Left renal cortex interstitium (tissue), 4 donors: ENCODE measurements at places on chromosomes 11 and 22. TPM values are rescaled to one million over a fixed set of nuclear protein-coding genes. Genes with fewer than 3 reads are reported as not detected.

YPEL4 gene
- 1.7 TPM for polyA plus RNA-seq

ART1 gene
- polyA plus RNA-seq, result not detected

NCAM1 gene
- 83.7 TPM for polyA plus RNA-seq

RHOD gene
- polyA plus RNA-seq, result 10.6 TPM

DNA sequence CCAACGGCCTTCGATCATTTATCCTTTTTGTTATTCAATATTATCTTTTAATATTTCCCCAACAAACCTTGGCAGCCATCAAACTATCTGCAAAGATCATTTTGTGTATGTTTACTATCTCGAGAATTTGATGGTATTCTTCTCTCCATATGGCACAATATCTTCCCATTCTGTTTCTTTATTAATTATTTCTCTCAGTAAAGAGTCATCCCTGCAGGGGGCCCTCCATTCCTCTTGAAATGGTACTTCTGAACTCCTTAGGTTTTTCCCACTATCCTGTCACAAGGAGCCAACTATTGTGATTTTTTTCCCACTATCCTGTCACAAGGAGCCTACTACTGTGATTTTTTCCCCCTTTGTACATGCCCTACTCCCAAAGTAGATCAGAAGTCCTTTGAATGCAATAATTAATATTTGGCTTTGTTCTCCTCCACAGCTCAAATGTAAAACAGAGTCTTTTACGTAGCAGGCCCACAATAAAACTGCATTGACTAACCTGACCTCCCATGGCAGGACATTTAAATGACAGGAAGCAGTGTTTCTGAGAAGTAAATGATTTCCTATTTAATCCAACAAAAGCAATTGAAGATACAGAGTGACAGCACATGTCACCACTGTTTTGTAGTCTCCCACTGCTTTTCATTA is 43.3 kb downstream of the PDGFD start:
- no peak for DNase-seq

GRCh38 chr11:128180441-128181087 is 406.8 kb downstream of the ETS1 start:
- no peak for DNase-seq

DNA sequence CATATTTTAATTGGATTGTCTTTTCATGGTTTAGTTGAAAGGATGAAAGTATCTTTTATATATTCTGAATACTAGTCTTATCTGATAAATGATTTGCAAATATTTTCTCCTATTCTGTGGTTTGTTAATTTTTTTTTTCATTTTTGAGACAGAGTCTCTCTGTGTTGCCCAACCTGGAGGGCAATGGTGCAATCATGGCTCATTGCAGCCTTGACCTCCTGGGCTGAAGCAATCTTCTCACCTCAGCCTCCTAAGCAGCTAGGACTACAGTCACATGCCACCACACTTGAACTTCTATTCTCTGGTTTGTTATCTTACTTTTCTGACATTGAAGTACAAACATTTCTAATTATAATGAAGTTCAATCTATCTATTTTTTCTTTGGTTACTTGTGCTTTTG is 30.0 kb upstream of the FAR1 start:
- DNase-seq, result no peak

DNA sequence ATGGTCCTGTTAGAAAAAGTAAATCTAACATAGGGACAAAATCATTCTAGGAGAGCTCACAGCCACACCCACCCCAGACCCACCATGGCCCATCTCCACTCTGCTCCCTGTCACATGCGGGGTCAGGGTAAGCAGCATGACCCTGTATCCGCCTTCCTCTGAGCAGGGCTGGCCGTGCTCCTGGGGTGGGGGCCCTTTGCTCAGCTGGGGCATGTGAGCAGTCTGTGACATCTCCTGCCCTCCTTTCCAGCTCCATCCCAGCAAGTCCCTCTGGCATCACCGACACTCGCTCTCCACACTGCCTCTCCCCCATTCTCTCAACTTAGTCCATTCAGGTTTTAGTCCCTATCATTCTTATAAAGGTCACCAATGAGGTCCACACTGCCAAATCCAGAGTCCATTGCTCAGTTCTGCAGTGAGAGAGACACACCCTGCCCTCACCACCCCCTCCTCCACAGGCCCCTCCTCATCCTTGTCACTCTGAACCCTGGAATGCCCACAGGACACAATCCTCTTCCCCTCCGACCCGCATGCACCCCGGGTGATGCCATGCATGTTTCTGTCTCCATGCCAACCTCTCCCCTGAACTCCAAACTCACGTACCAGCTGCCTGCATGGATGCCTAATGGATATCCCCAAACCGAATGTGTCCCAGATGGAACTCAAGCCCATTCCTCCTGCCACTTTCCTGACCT is 65.1 kb upstream of the PITPNB start:
- DNase-seq, result no peak

DNA sequence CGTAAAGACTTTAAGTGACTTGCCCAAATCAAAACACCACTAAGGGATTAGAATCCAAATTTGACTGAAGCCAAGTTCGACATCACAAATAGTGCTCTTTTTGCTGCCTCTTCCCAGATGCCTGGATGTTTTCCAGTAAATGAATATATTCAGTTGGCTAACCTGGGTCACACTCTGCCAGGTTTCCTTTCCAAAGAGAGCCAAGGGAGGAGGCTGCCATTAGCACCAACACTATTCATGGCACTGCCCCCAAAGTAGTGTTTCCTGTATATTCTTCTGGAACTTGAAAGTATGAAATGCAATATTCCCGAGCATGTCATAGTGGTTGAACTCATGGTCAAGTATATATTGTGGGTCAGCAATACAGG is 219.3 kb upstream of the UBASH3B start:
- DNase-seq, result no peak

DNA sequence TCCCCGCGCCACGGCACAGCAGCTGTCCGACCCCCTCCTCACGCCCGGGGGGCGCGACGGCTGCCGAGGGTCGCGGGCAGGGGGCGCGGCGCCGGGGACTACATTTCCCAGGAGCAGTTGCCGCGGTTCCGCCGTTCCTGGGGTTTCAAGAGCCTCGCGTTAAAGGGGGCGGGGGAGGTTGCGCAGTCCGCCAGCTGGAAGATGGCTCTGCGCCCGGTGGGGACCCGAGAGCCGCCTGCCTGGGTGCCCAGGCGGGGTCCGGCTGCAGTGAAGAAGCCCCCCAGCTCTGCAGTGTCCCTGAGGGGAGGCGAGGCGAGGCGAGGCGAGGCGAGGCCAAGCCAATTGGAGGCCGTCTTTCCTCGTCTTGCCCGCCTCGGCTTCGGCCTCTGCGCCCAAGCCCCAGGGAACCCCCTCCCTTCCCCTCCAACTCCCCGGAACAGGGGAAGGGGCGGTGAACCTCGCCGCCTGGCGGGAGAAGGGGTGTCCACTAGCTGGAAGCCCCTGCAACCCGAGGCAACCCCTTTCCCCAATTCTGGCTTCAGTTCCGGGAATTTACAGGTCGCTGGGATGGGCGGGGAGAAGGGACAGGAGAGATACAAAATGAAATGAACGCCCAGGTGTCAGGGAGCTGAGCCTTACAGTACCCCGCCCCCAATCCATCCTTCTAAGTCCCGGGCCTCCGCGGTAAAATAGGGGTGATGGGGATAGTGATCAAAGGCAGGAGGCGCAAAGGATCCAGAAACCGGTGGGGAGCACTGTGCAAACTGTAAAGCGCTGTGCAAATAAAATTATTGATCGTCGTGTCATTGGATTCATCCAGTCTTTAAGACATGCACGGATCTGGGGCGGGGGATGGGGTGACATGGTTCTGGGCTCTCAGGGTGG is 5.2 kb upstream of the GCAT start:
- no peak for DNase-seq

- DNase-seq, result no peak
Observed at GRCh38 chr11:112541140-112542046, 280.7 kb upstream of the PLET1 start.

DNA sequence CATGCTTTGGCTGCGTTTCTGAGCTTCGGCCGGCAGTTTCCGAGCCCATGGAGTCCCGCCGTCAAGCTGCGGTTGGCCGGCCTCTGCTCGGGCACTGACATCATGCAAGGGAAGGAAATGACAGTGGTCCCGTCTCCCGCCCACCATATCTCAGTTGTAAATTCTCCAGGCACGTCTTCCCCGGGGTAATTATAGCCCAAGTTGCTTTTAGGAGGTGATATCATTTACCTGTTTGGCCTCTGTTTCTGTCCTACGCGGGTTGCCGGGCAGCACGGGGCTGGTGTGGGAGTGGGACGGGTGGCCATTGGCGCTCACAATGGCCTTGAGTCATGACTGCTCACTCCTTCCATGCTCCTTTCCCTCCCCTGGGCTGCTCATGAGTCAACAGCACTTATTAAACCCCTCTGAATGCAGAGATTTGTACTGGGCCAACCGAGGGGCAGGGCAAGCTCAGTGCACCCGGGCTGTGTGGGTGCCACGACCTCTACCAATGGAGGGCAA is 4.2 kb upstream of the ANO1 start:
- no peak for DNase-seq

- DNase-seq, result no peak
Observed at GRCh38 chr11:4019891-4020290, 74.7 kb upstream of the RRM1 start.

GRCh38 chr11:95245038-95245437 is 14.0 kb upstream of the SESN3 start:
- DNase-seq, result no peak

GRCh38 chr11:45959851-45960250 is 37.4 kb downstream of the LARGE2 start:
- no peak for DNase-seq

DNA sequence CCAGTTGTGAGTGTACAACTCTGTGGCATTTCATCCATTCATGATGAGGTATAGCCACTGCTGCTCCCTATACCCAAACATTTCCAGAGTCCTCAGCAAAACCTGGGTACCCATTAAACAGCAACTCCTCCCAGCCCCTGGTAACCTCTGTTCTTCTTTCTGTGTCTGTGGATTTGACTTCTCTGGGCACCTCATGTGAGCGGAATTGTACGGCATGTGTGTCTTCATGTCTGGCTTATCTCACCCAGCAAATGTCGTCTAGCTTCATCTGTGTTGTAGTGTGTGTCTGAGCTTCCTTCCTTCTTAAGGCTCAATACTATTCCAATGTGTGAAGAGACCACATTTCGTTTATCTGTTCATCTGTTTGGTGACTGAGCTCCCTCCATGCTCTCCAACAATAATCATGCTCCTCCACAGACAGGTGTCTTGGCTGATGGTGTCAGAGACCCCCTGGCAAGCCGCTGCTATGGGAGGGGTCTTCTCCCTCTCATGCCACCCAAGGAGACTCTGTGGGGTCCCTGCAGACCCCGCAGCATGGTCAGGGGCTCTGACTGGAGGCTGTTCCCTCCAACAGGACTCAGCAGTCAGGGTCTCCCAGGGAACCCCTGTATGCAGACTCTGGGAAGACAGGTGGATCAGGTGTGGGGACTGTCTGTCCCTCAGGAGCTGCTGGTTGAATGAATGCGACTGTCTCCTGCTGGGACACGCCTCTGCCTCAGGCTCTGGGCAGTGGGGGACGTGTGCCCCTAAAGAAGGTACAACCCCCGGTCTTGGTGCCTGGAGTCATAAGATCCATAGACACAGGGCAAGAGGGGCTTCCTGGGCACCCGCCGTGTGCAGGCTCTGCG is 52.7 kb downstream of the SMIM38 start:
- DNase-seq, result no peak
